ENCODE measurements at places on chromosomes 16 and 17. TPM values are rescaled to one million over a fixed set of nuclear protein-coding genes. Genes with fewer than 3 reads are reported as not detected.
A peak's percentile ranks its signal among the peaks of the same experiment; 100 is the strongest.

- no peaks in the 10 kb centered on the region for H3K27me3 ChIP-seq
These were observed 34.7 kb downstream of the MYO15A start for GRCh38 chr17:18143044-18143936.

DNA sequence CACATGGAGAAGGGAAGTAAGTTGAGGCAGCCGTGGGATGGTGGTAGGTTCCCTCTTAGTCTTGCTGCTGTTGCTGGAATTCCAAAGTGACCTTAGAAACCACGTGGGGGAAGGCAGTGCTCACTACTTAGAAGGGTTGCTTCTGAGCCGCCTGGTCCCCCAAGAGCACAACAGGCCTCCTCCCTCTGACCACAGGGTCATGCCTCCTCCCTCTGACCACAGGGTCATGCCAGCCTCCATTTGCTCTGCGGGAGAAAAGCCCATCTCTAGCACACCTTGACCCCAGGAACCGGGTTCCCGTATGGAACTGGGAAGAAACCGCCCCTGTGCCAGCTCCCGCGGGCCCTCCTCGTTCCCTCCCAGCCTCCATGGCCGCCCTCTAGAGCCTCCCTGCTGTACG is 13.4 kb upstream of the ZFPM1 start:
- no peak overlapping the region for H3K4me3 ChIP-seq
- H3K36me3 ChIP-seq, result no peaks in the 10 kb centered on the region
- H3K27ac ChIP-seq, result no peak overlapping the region
- H3K27me3 ChIP-seq, result no peaks in the 10 kb centered on the region
- no peaks in the 10 kb centered on the region for H3K4me1 ChIP-seq

DNA sequence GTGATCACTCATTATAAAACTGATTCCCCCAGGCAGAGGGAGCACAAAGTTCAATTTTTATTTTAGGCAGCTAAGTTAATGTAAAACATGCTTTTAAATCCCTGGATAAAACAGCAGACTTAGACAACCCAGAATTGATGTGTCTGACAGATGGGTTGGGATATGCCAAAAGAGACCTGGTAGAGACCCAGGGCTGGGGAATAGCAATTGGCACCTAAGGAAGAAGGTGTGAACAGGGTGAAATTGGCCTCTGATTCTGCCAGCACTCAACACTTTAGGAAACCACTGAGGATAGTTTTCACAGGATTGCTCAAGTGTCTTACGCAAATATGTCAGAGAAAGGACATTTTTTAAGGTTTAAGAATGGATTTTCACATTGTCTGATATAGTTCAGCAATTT is 938.2 kb upstream of the CDH8 start:
- no peaks in the 10 kb centered on the region for H3K27me3 ChIP-seq
- H3K4me3 ChIP-seq, result no peak overlapping the region
- no peaks in the 10 kb centered on the region for H3K4me1 ChIP-seq
- no peak for DNase-seq

- no peak overlapping the region for H3K27ac ChIP-seq
- no peaks in the 10 kb centered on the region for H3K36me3 ChIP-seq
- no peaks in the 10 kb centered on the region for H3K27me3 ChIP-seq
- H3K4me1 ChIP-seq, result no peaks in the 10 kb centered on the region
These were observed 108.5 kb upstream of the XYLT1 start for GRCh38 chr16:17578981-17579874.

- H3K27me3 ChIP-seq, result peaks cover 7% of the 10 kb centered on the region
- H3K4me3 ChIP-seq, result no peak overlapping the region
- H3K4me1 ChIP-seq, result no peaks in the 10 kb centered on the region
- no peak overlapping the region for H3K27ac ChIP-seq
- peak; percentile 7 for DNase-seq
These were observed 221.5 kb downstream of the IRF8 start for GRCh38 chr16:86120201-86121192.

GRCh38 chr17:1239210-1239609 is 31.0 kb upstream of the BHLHA9 start:
- H3K4me1 ChIP-seq, result no peaks in the 10 kb centered on the region
- no peak overlapping the region for H3K27ac ChIP-seq
- no peaks in the 10 kb centered on the region for H3K27me3 ChIP-seq
- DNase-seq, result no peak
- H3K36me3 ChIP-seq, result no peaks in the 10 kb centered on the region

GRCh38 chr16:54774768-54775167 is 155.9 kb upstream of the IRX5 start:
- H3K27ac ChIP-seq, result no peak overlapping the region
- no peaks in the 10 kb centered on the region for H3K4me1 ChIP-seq
- H3K27me3 ChIP-seq, result no peaks in the 10 kb centered on the region
- H3K4me3 ChIP-seq, result no peak overlapping the region
- H3K36me3 ChIP-seq, result no peaks in the 10 kb centered on the region
- DNase-seq, result no peak

- DNase-seq, result no peak
- H3K4me1 ChIP-seq, result no peaks in the 10 kb centered on the region
- H3K27me3 ChIP-seq, result no peaks in the 10 kb centered on the region
- no peak overlapping the region for H3K27ac ChIP-seq
- no peak overlapping the region for H3K4me3 ChIP-seq
- peaks cover 18% of the 10 kb centered on the region for H3K36me3 ChIP-seq
These were observed 9.7 kb upstream of the CLEC18A start for GRCh38 chr16:69941251-69942098.

GRCh38 chr17:55845385-55845784 is 94.5 kb downstream of the PCTP start:
- peaks cover 3% of the 10 kb centered on the region for H3K4me1 ChIP-seq
- no peak overlapping the region for H3K4me3 ChIP-seq
- H3K27ac ChIP-seq, result no peak overlapping the region
- H3K27me3 ChIP-seq, result peaks cover 4% of the 10 kb centered on the region

DNA sequence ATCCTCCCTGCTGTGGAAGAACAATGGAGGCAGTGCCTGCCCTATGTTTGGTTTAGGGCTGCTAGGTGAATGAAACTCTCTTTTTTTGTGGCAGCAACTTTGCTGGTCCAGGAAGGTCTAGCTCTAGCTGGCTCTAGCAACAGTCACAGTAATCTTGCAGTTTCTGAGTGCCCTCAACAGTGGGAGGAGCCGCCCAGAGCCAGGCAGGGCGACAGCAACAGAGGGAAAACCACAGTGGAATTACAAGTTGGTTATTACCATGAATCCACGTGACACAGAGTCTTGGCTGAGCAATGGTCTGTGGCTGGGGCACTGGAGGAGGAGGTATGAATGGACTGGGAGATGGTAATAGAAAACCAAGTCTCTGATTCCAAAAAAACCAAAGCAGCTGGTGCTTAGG is 10.3 kb downstream of the HSPB9 start:
- H3K36me3 ChIP-seq, result peaks cover 23% of the 10 kb centered on the region
- H3K4me3 ChIP-seq, result no peak overlapping the region
- H3K27ac ChIP-seq, result peak overlapping the region; percentile 71
- H3K4me1 ChIP-seq, result peaks cover 79% of the 10 kb centered on the region

Gene GRIN2A
- total RNA-seq, result not detected

Gene HOXB4
- 13.1 TPM for total RNA-seq

Gene NACA2
- not detected for total RNA-seq

Gene WWP2
- 43.0 TPM for total RNA-seq

Gene SULT1A1
- 0.62 TPM for total RNA-seq

Gene KRTAP2-1
- total RNA-seq, result not detected
